Mammary epithelial cell (primary cell): ENCODE measurements at places on chromosomes 12 and 14.

DNA sequence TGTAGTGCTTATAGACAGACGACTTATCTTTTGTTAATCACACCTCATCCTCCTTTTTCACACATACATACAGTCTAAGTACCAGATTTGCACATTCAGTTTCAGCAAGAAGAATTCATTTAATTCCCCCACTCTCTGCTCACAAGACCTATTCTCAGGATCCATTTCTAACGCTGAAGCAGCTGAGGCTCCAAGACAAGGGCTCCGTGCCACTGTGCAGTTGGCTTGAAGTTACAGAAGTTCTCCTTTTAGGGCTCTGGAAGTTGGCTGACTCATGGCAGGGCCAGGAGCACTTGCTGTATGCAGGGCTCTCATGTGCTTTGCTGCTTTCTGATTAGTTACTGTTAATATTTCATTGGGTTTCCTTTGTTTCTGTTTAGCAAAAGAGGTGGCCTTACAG is 1566.9 kb upstream of the TMEM132C start:
- no peak for DNase-seq

GRCh38 chr12:100539202-100539601 is 34.3 kb upstream of the GAS2L3 start:
- peak; percentile 20 for DNase-seq

DNA sequence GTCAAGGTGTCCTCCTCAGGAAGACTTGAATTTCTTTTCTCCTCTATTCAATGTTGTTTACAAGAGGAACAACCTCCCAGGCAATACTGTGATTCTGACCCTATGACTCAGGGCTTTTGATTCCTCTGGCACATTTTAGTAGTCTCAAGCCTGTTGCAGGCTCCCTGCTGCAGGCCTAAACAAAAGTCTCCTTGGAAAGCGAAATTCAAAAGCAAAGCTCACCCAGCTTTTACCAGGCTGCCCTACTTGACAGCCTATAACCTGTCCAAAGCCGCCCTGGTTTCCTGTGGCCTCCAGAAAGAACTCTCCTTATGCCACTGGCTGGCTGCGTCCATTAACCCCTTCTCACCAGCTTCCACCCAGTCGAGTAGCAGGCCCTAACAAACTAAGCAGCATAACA is 11.6 kb downstream of the FGD6 start:
- DNase-seq = peak; percentile 93

GRCh38 chr12:32507942-32508320 is 108.6 kb downstream of the FGD4 start:
- DNase-seq = no peak

DNA sequence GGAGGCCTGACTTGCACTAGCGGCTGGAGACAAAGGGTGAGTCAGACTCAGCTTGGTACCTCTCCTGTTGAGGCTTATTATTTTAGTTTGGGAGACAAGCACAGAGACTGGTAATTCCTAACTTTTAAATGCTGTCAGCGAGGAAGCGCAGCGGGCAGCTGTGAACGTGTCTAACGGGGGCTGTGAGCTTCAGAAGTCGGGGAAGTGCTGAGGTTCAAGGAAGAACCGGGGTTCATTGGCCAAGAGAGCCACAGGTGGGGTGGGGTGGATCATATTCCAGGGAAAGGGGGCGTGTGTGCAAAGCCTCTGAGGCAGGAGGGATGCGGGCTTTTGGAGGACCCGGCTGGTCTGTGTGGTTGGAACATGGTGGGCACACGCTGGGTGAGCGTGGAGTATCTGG is 36.1 kb upstream of the ADGRD1 start:
- no peak for DNase-seq

- DNase-seq = no peak
Measured at GRCh38 chr12:26370098-26370497, 174.7 kb downstream of the SSPN start.

DNA sequence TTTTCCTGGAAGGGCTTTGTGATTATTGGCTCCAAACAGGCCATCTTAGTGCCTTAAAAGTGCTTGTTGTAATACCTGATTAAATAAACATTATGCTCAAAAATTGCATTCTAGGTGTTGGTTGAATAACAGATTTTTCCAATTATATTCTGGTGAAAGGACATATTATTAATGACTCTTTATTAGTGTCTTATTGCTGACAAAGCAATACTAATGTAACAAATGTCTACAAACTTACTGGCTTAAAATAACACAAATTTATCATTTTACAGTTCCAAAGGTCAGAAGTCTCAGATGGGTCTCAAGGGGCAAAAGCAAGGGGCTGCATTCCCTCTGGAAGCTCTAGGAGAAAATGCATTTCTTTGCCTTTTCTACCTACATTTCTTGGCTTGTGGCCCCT is 86.9 kb upstream of the CPM start:
- DNase-seq = no peak

GRCh38 chr14:56357428-56357827 is 222.2 kb upstream of the TMEM260 start:
- DNase-seq = no peak

DNA sequence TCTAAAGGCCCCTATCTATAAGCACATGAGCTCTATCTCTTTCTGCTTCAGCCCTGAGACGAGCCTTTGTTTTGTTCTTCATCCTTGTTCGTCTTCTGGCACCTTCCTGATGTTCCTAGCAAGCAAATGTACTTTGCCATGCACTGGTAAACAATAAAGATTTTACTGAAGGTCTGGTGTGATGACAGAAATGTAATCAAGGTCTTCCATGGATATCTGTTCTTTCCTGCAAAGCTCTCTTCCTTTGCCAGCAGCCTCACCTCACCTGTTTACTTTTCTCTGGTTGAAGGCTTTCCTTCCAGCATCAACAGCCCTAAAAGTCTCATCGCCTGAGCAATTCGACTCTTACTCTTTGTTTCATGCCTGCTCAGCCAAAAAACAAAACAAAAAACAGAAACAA is 330.3 kb downstream of the PCNX1 start:
- DNase-seq = no peak

DNA sequence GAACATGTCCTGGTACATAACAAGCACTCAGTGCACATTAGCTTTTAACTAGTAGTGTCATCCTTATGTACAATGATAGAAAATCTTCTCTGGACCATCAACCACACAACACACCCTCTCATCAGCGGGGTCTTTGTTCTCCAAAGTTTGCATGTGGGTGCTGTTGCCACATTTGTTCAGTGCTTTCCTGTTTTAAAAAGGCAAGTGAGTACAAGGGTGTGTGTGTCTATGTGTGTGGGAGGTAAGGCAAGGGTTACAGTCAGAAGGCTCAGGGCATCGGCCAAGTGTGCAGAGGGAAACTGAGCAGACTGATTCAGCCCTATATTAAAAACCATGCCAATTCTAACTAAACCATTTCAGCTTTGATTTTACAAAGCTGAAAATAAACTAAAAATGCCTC is 17.9 kb downstream of the KRT76 start:
- no peak for DNase-seq

- DNase-seq = no peak
Measured at GRCh38 chr12:85985996-85986395, 111.9 kb downstream of the NTS start.

- no peak for DNase-seq
Measured at GRCh38 chr12:76943008-76943407, 64.2 kb upstream of the CSRP2 start.

DNA sequence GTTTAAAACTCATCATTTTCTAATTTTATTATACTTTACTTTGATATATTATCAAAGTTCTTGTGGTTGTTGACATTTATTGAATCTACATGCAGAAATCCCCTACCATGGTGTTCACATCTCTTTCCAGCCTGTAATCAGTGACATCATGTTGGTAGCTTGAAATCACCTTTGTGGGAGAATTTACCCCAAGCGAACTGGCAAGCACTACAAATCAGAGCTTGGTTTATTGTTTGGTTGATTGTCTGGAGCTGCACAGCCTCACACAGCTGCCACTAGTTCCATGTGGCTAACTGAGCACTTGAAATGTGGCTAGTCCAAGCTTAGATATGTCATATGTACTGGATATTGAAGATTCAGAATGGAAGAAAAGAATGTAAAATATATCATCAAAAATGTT is 15.4 kb upstream of the KRT5 start:
- no peak for DNase-seq

- DNase-seq = peak; percentile 41
Measured at GRCh38 chr12:48197549-48197970, 5.5 kb downstream of the OR10AD1 start.

DNA sequence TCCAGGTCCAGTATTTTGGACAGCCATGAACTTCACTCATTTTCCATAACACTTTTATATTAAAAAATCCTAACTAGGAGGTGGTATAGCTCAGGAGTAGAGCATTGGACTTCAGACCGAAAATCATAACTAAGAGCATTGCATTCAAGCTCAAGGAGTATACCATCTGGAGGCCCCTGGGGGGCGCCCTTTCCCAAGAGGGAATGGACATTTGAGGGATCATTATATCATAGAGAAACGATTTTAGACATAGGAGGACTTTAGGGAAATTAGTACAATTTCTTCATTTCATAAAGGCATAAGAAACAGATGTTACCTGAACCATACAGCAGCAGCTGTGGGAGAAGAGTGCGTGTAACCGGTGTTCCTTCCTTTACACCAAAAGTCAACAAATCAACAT is 5.2 kb upstream of the ATG14 start:
- no peak for DNase-seq

- DNase-seq = no peak
Measured at GRCh38 chr12:1503281-1503711, 91.1 kb downstream of the FBXL14 start.

DNA sequence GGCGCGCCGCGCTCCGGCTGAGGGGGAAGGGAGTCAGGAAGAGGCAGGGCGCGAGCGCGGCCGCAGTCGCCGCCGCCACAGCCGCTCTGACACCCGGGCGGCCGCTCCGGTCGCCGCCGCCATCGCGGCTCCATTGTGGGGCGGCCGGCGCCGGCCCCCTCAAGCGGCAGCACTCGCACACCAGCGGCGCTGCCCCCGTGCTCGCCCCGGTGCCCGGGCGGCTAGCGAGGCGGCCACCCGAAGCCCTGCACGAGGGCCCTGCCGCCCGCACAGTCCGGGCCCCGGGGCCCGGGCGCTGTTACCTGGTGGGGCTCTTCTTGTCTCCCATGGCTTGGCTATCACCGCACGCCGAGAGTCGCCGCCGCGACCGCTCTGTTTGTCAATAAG is 202 bp downstream of the YAF2 start:
- no peak for DNase-seq

GRCh38 chr14:83568141-83568540 is 1961.8 kb upstream of the FLRT2 start:
- no peak for DNase-seq

GRCh38 chr12:96303653-96304052 is 96.6 kb downstream of the CDK17 start:
- DNase-seq = no peak

DNA sequence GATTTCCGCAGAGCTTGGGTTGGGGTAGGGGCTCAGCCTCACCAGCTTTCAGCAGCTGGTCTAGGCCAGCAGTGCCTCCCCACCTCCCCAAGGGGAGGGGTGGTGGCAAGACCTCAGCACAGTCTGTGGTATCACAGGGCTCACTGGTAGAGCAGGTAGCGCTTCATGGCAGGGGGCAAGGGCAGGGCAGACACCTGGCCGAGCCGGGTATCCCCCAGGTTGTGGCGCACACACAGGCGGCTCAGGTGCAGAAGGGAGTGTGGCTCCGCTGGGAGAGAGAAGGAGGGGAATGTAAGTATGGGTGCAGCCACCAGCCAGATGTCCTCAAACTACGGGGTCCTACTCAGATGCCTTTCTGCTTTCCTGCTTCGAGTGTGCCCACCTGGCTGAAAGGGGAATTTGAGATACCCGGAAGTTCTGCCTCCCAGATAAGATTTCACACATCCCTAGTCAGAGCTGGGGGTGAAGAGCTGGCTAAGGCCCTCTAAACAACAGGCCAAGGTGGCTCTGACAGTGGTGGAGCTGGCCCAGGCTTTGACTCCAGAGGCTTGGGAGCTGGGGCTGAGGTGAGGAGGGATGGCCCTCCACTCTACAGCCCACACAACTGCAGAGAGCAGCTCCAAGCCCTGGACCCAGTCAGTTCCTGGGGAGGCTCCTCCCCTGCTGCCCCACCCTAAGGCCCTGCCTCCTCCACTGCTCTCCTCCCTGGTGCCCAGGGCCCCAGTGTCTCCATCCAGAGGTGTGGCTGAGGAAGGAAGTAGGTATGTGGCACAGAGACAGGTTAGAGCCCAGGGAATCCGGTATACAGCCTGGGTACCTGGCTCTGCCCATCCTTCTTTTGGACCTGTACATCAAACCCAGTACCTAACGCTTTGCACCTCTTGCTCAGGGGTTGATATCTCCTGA is 1.8 kb downstream of the SPSB2 start:
- DNase-seq = peak; percentile 72

GRCh38 chr12:101743724-101744472 is 4.6 kb upstream of the SYCP3 start:
- no peak for DNase-seq

GRCh38 chr12:52518574-52519386 is 1.4 kb downstream of the KRT5 start:
- peak; percentile 36 for DNase-seq

DNA sequence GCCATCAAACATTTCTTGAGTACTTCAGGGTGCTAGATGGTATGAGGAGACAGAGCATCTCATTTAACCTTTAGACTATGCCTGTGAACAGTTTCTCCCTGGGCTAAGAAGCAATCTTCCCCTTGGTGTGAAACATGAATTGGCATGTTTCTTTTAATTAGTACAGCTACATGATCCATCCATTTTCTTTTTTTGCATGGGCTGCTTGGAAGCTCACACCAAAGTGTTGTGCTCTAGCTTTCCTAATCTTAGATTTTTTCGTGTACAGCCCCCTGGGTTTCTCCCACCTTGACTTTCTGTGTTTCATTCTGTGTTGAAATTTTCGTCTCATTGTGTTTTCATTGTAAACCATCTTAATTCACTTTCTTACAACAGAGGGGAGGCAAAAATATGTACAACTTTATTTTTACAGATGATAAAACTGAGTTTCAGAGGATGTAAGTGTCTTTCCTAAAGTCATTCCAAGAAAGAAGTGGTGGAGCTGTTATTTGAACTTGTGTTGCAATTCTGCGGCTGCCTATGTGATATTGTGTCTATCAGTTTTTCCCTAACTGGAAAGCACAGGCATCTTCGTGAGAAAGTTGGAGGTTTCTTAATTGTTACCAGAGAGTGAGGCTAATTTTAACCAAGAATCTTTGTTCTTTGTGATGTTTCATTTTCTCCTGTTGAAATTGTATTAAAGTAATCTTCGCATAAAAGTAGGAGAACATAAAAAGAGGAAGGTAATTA is 64.5 kb downstream of the DAAM1 start:
- DNase-seq = no peak

DNA sequence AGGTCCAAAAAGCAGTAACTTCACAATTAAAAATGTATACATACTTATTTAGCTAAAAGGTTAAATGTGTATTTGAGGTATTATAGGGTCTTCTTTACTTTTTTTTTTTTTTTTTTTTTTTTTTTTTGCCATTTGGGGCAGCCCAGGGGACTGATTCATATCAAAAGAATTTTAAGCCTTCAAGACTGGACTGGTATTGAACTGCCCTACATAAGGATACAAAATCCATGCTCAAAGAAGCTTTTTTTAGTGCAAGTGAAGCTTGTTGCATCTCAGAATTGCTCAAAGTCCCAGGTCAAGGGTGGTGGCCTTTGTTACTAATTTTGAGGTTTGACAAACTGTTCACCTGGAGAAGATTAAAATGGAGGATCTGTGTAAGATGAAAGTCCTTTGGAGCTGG is 124.0 kb downstream of the APAF1 start:
- DNase-seq = no peak
